ENCODE measurements at places on chromosomes 6 and 20. TPM values are rescaled to one million over a fixed set of nuclear protein-coding genes. Genes with fewer than 3 reads are reported as not detected.

TP53INP2 gene
- 7.9 TPM for total RNA-seq

BIRC7 gene
- 0.29 TPM for total RNA-seq

TFAP2B gene
- total RNA-seq: not detected

SLC4A11 gene
- total RNA-seq: 2.2 TPM

MED23 gene
- 25.2 TPM for total RNA-seq

ADAM33 gene
- 19.5 TPM for total RNA-seq

TNF gene
- total RNA-seq: under 0.01 TPM

HLA-A gene
- 603 TPM for total RNA-seq

ERGIC3 gene
- total RNA-seq: 467 TPM

Data from placental pericyte (primary cell).